Activated CD4-positive, alpha-beta T cell treated with anti-CD3 and anti-CD28 coated beads, Interleukin-2, amount 50 U/mL, for 1 hour (primary cell): ENCODE measurements at places on chromosomes 7 and 10.
A peak's percentile ranks its signal among the peaks of the same experiment; 100 is the strongest.

- DNase-seq, result no peak
Observed at GRCh38 chr7:1141651-1142050, 18.3 kb downstream of the ZFAND2A start.

- DNase-seq, result no peak
Observed at GRCh38 chr7:152341039-152341913, 94.5 kb downstream of the KMT2C start.

DNA sequence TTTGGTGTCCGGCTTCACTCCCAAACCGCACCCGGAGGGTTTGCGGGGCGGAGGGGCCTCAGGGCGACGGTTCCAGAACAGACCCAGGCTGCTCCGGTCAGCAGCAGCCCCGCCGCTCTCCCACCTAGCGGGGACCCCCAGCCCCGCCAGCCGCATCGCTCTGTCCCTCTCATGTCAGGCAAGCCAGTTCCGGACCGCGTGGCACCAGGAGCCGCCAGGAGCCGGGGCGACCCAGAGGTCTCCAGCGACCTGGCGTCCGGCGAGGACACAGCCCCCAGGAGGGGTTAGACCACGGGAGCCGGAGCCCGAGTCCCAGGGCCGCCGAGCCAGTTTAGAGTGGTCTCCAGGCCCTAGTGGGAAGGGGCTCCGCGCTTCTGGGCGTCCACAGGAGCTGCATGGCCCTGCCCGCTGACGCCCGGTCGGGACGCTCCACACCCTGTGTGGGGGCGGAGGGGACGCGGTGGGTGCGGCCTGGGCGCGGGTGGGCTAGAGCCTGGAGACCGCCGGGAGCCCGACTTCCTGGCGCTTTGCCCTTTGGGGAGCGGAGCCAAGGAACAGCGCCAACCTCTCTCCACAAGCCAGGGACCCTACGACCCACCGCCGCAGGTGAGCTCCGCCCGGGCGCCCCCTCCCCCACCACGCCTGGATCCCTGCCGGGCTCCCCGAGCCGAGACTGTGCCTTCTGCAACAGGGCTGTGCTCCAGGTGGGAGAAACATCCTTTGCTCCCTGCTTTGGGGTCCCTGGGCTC lies 43.4 kb downstream of the ZNF117 start:
- DNase-seq, result no peak

- peak; percentile 6 for DNase-seq
Observed at GRCh38 chr7:66099551-66100407, 14.9 kb upstream of the CRCP start.

- DNase-seq, result no peak
Observed at GRCh38 chr7:1951600-1951999, 281.1 kb downstream of the MAD1L1 start.
